ENCODE measurements at places on chromosomes 4 and X. TPM values are rescaled to one million over a fixed set of nuclear protein-coding genes. Genes with fewer than 3 reads are reported as not detected.

Gene NUDT11
- total RNA-seq, result 3.7 TPM

Gene FGG
- not detected for total RNA-seq

Gene PRDM8
- 0.36 TPM for total RNA-seq

Gene CPE
- not detected for total RNA-seq

Gene MAGEA12
- total RNA-seq, result not detected

Gene TMEM31
- total RNA-seq, result not detected

Gene GABRG1
- not detected for total RNA-seq

Gene RNF212
- not detected for total RNA-seq

Gene TAF7L
- 1.1 TPM for total RNA-seq

Gene HELT
- total RNA-seq, result not detected

Gene EXOC1
- 54.2 TPM for total RNA-seq
